ENCODE measurements at places on chromosomes 12 and 14. TPM values are rescaled to one million over a fixed set of nuclear protein-coding genes. Genes with fewer than 3 reads are reported as not detected.

ALDH2 gene
- total RNA-seq: 3.4 TPM

- DNase-seq: no peak
Observed at GRCh38 chr14:100332797-100333196, 9.7 kb downstream of the SLC25A47 start.

MGP gene
- total RNA-seq: not detected

SLC7A8 gene
- 2.5 TPM for total RNA-seq

LMNTD1 gene
- total RNA-seq: not detected

GRCh38 chr12:39440101-39440500 lies 2.8 kb downstream of the KIF21A start:
- no peak for DNase-seq

DNA sequence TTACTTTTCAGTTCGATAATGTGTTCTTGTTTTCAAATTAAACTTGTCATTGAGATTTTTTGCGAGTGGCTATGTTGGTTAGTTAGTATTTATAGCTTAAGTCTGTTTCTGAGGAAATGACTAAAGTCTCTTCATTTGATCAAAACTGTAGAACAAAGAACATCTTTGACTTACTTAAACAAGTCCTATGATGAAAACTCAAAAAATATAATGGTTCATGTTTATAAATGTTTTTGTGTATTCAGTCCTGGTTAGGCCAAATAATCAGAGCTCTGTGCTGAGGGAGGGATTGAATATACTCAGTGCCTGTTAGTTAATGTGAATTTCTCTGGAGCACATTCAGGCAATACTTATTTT lies 51.7 kb downstream of the PPFIBP1 start:
- no peak for DNase-seq

GRCh38 chr12:130639476-130640424 lies 76.3 kb downstream of the RIMBP2 start:
- DNase-seq: no peak

ST8SIA1 gene
- total RNA-seq: 13.9 TPM

PLEKHG7 gene
- 0.60 TPM for total RNA-seq

FZD10 gene
- not detected for total RNA-seq

DNA sequence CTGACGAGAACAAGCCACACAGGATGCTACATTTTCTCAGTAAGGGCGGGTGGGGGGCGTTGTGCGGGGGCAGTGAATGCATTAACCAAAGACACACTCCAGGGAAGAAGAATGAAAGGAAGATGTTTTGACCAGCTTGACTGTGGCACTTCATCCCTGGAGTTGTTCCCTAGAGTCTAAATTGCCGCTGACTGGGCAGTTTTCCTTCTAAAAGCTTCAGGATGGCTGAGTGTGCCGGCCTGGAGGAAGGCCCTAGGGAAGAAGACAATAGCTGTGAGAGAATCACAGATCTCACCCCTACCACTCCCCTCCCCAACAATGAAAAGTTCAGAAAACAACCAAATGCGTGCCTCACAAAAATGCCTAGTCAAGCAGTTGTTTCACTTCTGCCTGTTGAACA lies 67.2 kb downstream of the NKX2-1 start:
- DNase-seq: no peak

GRCh38 chr12:47742253-47742825 lies 16.3 kb downstream of the RAPGEF3 start:
- DNase-seq: peak; percentile 67

DNA sequence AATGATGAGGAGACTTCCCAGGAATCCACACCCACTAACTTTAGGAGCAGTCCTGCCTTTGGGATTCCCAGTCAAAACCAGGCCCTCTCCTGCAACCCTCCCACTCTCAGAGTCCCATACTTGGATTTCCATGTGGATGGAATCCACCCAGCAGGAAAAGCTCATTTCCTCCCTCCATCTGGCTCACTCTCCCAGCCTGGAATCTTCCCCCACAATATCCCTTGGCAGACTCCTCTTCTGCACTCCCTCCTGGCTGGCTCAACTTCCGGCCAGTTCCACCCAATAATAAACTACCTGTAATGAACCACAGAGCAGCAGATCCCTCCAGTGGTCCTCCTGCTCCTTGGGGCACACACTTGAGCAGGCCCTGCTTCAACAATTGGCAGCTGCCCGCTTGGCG lies 102.8 kb upstream of the EGLN3 start:
- no peak for DNase-seq

CCDC197 gene
- total RNA-seq: not detected

GLIPR1L2 gene
- total RNA-seq: 0.50 TPM

- DNase-seq: no peak
Observed at GRCh38 chr12:122125452-122126341, 47.1 kb downstream of the MLXIP start.
